ENCODE measurements at places on chromosomes 5 and 9.

DNA sequence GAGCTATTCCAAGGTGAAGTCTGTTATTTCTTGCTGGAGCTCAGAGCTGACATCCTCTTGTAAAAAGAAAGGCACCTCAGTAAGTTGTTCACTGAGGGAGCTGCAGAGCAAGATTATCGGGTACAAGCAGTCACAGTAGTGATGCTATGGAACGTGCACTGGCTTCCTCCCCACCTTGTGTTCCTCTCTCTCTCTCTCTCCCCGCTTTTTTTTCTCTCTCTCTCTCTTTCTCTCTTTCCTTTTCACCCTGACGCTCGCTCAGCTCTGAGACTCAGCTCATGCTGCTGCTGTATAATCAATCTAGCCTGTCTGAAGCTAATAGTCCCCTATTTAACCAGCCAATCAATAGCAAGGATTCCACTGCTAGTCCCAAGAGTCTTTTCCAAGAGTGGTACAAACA lies 587.6 kb upstream of the CDH18 start:
- no peak for DNase-seq

DNA sequence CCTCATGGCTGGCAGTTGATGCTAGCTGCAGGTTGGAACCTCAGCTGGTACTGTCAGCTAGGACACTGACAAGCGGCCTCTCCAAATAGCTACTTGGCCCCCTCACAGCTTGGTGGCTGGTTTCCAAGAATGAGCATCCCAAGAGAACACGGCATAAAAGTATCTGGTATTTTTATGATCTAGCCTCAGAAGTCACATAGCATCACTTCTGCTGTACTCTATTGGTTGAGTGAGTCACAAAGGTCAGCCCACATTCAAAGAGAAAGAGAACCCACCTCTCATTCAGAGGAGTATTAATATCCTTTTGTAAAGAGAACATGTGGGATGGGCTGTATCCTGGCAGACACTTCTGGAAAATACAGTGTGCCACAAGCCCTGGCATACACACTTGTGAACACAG lies 6.0 kb upstream of the SIL1 start:
- no peak for DNase-seq

- DNase-seq = no peak
These were observed 588.0 kb upstream of the KLF4 start for GRCh38 chr9:108077556-108077955.

- DNase-seq = peak; percentile 27
These were observed 326.5 kb downstream of the NTRK2 start for GRCh38 chr9:84996029-84996428.

DNA sequence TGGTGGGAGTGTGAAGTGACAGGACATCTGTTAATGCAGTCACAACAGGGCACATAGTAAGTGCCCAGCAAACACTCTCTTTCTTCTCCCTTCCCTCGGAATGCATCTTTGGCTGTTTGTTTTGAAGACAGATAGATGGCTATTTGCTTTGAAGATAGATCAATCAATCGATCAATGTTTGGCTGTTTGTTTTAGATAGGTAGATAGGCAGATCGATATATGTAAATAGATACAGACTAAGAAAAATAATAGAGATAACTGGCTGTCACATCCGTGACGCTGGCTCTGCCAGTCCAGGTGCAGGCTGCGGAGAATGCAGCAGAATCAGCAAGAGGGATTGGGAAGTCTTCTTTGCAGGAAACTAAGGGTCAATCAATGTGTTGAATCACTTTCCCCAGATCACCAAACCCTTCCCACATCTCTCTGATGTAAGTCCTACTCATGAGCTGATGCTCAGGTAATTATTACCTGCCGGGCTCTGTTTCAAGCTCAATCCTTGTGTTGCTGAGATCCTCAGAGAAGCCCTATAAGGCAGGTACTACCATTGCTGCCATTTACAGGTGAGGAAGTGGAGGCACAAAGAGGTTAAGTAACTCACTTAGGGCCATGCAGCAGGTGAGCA lies 60.8 kb downstream of the ERGIC1 start:
- no peak for DNase-seq
